ENCODE measurements at places on chromosomes 12 and 14.

- DNase-seq = no peak
Measured at GRCh38 chr14:54488318-54488645, 498 bp downstream of the GMFB start.

- DNase-seq = peak; percentile 26
Measured at GRCh38 chr12:107670999-107671643, 14.5 kb upstream of the PWP1 start.

GRCh38 chr14:54718046-54718445 is 151.1 kb downstream of the SAMD4A start:
- DNase-seq = no peak

DNA sequence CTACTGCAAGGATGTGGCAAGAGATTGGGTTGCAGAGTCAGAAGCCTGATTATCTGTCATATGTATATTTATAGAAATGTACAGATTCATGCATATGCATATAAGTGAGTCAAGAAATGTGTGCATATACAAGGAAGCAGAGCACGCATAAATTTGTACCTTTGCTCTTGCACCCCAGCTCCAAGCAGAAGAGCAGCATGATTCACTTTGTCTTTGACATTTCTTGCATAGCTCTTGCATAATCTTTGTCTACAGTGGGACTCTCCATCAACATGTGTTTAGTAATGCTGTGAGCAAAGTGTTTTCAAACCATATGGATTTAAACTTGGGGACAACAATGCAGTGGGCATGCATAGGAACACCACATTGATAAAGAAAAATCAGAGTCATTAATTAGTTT is 330.7 kb upstream of the DCN start:
- no peak for DNase-seq

GRCh38 chr12:66409195-66409871 is 107.0 kb downstream of the HELB start:
- DNase-seq = peak; percentile 16

DNA sequence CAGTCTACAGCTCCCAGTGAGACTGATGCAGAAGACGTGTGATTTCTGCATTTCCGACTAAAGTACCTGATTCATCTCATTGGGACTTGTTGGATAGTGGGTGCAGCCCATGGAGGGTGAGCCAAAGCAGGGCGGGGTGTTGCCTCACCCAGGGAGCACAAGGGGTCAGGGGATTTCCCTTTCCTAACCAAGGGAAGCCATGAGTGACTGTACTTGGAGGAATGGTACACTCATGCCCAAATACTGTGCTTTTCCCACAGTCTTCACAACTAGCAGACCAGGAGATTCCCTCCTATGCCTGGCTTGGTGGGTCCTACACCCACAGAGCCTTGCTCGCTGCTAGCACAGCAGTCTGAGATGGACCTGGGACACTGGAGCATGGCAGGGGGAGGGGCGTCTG is 21.0 kb upstream of the ABCC9 start:
- DNase-seq = no peak

DNA sequence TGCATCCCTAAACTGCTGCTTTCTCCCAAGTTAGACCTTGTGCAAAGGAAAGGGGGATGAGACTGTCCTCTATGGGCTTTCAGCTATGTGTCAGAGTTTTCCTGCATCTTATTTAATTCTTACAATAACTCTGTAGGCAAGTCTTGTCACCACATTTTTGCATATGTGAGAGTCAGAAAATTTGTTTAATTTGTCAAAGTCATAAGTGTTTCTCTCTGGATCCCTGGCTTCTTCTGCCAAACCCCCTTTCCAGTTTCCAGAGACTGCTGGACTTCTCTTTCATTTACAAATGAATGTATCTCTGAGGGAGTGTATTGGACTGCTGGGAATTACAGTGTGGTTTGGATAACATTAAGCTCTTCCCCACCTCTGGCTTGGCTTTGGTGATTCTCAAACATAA is 877.6 kb upstream of the SEL1L start:
- DNase-seq = no peak

DNA sequence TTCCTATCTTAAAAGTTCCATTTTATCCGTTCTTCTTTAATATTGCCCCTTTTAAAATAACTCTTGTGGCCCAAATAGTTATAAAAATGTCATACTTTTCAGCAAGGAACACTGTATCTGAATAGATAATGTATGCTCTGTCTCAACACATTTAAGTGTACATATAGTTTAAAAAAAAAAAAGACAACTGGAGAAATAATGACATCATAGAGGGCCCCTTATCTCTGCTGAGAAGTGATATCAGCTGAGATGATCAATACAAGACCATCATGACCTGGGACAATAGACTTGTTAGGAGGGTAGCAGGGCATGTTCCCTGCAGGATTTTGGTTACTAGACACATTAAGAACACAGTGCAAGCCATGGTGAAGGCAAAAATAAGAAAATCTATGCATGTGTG is 77.5 kb downstream of the PEBP1 start:
- no peak for DNase-seq

DNA sequence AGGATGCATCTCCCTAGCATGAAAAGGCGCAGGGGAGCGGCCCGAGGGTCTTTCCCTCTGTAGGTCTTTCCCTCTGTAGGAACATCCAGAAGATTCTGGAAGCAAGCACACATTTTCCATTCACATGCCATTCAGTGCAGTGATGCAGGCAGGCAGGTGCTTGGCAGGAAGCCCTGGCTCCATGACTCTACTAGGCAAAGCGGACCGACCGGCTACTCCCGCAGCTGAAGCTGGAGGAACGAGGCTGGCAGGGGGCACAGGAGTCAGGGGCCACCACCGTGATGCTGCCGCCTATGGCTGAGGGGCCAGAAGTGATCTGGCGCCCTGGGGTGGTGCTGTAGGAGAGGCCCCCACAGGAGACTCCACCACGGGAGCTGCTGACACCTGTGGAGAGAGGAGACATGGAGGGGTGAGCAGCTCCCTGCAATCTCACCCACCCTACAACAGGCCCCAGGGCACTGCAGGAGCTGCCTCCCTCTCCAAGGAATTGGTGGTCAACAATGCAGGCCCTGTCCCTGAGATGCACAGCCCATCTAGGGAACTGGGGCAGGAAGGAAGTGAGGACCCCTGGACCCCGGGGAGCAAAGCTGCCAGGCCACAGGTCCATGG is 6.5 kb downstream of the KRT85 start:
- DNase-seq = no peak

- no peak for DNase-seq
Measured at GRCh38 chr14:55071870-55072640, 20.6 kb downstream of the MAPK1IP1L start.

GRCh38 chr14:26933431-26933830 is 335.6 kb upstream of the NOVA1 start:
- DNase-seq = no peak

GRCh38 chr12:124484067-124484466 is 83.3 kb downstream of the NCOR2 start:
- DNase-seq = no peak

DNA sequence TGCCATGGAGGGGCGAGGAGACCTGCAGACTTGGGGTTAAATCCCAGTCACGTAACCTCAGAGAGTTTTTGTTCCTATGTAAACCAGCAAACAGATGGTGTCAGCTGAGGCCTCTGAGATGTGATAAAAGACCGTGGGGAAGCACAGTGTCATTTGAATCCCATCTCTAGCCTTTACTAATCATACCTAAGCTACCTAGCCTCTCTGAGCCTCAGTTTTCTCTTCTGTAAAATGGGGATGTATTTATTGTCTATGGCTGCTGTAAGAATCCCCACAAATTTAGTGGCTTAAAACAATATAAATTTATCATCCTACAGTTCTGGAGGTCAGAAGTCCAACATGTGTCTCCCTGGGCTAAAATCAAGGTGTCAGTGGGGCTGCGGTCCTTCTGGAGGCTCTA is 33.9 kb downstream of the FOXN4 start:
- DNase-seq = no peak

DNA sequence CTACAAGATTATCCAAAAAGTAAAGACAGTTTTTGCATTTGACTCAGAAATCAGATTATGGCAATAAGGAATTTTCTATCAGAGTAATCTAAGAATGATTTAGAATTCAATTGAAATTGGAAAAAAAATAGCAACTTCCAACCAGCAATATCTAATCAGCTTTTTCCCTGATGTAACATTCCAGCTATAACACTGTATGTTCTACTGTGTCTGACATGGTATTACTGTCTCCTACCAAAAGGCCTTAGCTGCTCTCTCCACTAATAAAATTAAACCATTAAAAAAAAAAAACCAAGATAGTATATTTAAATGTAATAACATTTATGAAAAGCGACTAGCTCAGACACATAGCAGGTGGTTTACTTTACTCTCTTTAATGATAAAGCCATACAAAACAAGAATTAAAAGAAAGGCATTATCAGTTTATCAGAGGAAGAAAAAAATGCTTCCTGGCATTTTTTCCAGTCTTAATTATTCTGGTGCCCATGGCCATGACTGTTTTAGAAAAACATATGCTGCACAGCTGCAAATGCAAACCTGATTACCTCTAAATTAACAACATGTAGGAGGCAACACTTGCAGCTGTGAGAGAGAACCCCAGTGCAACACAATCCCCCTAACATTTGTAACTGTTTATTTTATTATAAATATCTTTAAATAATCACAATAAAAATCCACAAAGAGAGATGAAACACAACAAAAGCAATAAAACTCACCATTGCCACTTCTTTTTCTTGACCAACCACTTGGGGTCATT is 28.8 kb downstream of the PHLDA1 start:
- no peak for DNase-seq

DNA sequence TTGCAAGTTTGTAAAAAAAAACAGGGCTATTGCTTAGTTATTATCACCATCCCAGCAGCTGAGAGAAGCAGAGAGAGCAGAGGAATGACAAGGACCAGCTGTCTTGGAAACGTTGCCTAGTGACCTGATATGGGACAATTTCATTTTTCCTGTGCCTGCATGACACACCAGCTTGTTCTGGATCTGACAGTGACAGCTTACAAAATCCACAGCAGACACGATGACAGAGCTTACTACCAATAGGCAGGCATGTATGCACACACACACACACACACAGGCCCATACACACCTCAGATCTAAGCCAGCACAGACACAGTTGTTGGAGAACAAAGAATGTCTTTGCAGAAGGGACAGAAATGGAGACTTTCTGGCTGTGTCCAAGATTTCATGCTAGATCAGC is 25.4 kb downstream of the HSPB8 start:
- DNase-seq = no peak

DNA sequence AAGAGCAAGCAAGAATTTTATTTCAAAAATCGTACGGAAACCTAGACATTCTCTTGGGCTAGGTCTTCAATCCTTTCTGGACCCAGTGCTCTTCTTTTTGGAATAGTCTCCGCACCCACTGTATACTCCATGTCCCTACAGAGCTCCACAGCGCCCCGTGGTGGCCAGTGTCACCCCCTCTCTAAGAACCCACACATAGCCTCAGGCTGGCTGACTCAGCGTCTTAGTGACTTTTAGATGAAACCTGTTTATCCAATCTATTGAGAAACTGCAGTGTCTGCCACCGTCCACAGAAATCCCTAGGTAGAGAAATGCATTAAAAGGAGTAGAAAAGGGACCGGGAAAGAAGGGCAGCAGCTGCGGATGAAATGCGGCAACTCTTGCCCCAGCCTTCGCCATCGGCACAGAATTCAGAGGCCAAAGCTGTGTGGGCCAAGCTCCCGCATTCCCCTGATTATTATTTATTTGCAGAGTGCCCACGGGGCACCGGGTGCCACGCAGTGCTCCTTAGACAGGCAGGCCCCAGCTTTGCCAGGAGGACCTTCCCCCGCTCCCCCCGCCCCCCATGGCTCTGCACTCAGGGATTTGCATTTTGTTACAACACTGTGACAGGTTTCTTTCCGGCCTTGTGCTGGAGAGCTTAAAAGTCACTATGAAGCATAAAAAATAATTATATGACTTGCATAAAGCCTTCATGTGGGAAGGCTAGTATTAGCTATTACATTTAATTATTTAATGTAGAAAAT is 170.1 kb upstream of the FKBP4 start:
- DNase-seq = peak; percentile 16

- no peak for DNase-seq
Measured at GRCh38 chr12:68832504-68832867, 24.5 kb downstream of the MDM2 start.

GRCh38 chr12:21656905-21657325 is 727 bp downstream of the LDHB start:
- DNase-seq = peak; percentile 31

- DNase-seq = no peak
Measured at GRCh38 chr14:66613344-66613743, 105.4 kb downstream of the GPHN start.

DNA sequence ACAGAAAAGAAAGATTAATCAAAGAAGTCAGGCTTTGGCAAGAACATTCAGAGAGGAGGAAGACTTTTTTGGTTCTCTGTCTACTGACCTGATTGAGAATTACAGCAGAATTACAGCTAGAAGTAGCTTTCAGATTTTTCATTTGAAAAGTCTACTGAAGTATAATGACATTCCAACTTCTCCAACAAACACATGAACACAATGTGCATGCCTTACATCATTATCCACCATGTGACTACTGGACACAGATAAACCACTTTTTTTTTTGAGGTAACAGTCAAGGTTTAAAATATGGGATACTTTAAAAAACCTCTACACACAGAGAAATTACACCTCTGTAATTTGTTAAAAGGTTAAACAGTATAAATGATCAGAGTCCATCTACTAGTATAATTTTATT is 12.3 kb downstream of the BTBD7 start:
- DNase-seq = no peak

DNA sequence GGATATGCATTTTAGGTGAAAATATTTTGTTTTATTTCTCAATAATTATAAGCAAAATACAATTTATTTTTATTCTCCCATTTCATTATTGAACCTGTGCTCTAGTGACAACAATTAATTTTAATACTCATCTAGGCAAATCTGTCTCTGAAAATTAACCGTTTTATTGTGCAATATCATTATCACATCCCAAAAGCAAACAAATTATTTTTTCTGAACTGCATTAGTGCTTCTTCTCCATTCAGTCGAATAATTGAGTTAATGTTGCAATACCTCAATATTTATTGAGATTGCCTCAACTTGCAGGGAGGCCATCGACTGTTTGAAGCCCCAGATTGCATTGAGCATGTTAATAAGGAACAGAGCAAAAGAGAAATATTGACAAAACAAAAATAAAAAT is 303.2 kb upstream of the LRFN5 start:
- DNase-seq = no peak

DNA sequence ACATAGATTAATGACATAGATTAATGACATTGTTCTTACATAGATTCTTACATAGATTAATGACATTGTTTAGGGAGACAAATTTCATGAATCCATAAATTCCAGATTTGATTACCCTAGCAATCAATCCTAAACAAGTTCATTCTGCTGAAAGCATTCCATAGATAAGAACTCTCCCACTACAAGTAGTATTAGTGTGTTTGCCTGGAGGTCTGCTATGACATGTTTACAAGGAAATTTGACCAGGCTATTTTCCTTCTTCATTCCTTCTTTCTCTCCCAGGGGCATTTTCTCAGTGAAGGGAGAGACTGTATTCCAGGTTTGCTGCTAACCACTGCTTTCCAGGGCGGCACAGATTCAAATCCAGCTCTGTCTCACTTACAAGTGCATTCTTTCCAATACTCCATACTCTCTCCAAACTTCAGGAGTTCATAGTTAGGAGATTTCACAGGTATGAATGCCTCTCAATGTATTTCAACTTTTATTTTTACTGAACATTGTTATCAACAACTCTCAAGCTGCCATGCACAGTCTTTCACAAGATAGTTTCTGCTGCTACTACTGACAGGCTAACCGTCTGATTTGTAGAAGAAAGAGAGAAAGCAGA is 134.5 kb downstream of the SLC38A1 start:
- no peak for DNase-seq
